Naive B cell (primary cell): ENCODE measurements at places on chromosomes 5 and 9. TPM values are rescaled to one million over a fixed set of nuclear protein-coding genes. Genes with fewer than 3 reads are reported as not detected.

CTSV gene
- not detected for polyA plus RNA-seq

GRCh38 chr5:169886033-169886432 lies 94.3 kb downstream of the INSYN2B start:
- DNase-seq: no peak

DNA sequence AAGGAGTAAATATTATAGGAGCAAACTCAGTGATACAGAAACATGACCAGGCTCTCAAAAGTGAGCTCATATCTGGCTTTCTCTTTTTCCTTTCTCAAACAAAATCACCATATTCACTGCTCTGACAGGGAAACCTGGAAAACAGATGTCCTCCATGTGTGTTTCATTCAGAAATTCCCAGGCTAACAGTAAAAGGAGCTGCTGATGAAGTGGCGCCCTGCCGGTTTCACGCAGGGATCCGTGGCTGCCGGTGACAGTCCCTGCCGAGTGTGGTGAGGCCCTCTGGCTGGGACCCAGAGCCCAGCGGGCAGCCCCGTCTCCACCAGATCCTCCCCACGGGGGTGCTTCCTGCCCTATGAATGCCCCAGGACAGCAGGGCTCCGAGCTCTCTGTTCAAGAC lies 208.1 kb downstream of the GNA14 start:
- DNase-seq: no peak

GRCh38 chr9:36862206-36863145 lies 171.6 kb downstream of the PAX5 start:
- DNase-seq: no peak

DNA sequence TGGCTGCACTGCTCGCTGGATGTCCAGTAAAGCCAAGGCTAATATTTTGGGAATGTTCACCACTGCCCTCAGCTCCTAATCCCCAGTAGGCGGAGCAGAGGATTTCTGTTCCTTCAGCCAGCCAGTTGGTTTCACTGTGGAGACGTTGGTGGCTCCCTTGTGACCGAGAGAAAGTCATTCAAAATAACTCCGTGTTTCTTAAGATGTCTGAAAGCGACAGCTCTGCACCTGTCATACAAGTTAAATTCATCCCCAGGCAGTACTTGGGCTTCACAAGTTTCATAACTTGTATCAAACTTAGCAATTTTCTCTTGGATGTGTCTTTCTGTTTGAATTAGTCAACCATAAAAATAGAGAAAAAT lies 382 bp upstream of the CDKN2B start:
- DNase-seq: no peak
